ENCODE measurements at places on chromosomes 13 and 19. TPM values are rescaled to one million over a fixed set of nuclear protein-coding genes. Genes with fewer than 3 reads are reported as not detected.

ILF3 gene
- polyA plus RNA-seq, result 84.2 TPM

TTC9B gene
- polyA plus RNA-seq, result not detected

MRI1 gene
- polyA plus RNA-seq, result 28.9 TPM

WDR88 gene
- polyA plus RNA-seq, result not detected

BRSK1 gene
- polyA plus RNA-seq, result 1.0 TPM

TINCR gene
- polyA plus RNA-seq, result 59.7 TPM

POU2F2 gene
- polyA plus RNA-seq, result 0.79 TPM

GRK1 gene
- not detected for polyA plus RNA-seq

ETV2 gene
- polyA plus RNA-seq, result 3.4 TPM

MED29 gene
- 15.6 TPM for polyA plus RNA-seq

SLC1A6 gene
- polyA plus RNA-seq, result not detected

MTUS2 gene
- 0.33 TPM for polyA plus RNA-seq

ZFP30 gene
- 2.7 TPM for polyA plus RNA-seq

IGFL3 gene
- not detected for polyA plus RNA-seq

SULT2B1 gene
- 320 TPM for polyA plus RNA-seq
